ENCODE measurements at places on chromosomes 4 and X.

DNA sequence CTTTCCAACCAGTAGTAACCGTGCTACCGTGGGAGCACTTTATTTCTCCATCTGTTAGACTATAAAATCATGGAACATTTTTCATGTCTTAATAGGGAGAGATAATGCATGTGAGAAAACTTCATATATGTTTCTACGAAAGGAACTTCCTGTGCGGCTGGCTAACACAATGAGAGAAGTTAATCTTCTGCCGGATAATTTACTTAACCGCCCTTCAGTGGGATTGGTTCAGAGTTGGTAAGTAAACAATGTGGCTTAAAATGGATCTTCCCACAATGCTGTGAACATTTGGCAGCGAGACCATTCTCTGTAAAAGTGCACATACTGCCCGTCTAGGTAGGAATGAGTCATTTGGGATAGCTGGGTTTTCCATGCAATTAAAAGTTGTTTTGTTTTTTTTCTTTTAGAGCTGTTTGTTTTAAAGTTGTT is 29.6 kb downstream of the PDK3 start:
- DNase-seq = no peak

GRCh38 chrX:140664939-140665338 is 44.6 kb upstream of the LINC00632 start:
- DNase-seq = no peak

DNA sequence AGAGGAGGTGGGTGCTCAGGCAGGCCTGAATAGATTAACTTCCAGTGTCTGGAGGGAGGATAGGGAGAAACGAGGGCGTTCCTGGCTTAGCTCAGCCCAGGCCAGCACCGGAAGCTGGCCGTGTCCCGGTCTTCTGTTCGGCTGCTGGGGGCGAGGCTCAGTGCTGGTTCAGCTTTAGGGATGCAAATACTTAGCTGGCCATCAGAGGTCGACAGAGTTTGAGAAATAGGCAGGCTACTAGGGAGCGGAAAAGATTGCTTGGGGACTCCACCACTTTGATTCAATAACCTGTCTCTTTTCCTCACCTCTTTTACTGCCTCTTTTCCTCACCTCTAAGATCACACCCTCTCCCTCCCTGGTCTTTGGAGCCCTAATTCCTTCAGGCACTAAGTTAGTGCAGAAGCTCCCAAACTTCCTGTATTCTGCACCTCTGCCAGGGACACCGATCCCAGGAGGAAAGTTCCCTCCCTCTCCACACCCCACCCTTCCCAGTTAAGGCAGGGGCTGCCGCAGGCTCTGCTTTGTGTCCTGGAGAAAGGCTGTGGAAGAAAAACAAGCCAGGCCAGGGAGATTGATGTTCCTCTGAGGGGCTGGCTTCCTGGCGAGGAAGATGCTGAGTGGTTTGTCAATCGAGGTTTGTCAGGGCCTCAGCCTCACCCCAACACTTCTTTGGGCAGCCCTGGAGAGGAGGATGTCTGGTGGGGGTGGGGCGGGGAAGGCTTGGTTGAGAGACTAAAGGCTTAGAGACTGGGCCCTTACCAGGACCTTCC is 6.0 kb upstream of the EFNB1 start:
- DNase-seq = no peak

DNA sequence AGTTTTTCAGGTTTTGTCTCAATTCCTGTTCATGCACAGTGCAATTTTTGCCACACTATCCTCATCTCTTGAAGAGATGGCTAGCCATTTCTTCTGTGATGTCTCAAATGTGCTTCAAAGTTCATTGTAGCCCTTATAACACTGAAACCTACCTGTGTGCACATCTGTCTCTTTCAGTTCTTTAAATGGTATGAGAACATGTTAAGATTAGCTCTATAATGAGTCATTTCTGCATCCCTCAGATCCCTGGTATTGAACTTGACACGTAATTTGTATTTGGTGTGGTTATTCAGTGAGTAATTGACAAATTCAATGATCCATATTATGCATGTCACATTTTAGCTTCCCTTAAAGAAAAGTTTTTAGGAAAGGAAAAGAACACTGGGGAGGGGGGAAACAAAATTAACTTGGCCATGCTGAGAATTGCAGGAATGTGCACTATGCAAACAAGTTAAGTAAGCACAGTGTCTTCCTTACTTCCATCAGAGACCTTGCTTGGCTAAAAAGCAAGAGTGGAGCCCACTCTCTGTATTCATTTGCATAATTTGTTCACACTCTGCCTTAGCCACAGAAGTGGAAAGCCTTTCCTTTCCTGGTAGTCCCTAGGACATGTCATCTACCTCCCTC is 659.8 kb upstream of the MAGEB2 start:
- no peak for DNase-seq

- no peak for DNase-seq
Observed at GRCh38 chr4:25844961-25845712, 17.7 kb downstream of the SEL1L3 start.

GRCh38 chr4:173289353-173289727 is 44.8 kb downstream of the HMGB2 start:
- DNase-seq = no peak

DNA sequence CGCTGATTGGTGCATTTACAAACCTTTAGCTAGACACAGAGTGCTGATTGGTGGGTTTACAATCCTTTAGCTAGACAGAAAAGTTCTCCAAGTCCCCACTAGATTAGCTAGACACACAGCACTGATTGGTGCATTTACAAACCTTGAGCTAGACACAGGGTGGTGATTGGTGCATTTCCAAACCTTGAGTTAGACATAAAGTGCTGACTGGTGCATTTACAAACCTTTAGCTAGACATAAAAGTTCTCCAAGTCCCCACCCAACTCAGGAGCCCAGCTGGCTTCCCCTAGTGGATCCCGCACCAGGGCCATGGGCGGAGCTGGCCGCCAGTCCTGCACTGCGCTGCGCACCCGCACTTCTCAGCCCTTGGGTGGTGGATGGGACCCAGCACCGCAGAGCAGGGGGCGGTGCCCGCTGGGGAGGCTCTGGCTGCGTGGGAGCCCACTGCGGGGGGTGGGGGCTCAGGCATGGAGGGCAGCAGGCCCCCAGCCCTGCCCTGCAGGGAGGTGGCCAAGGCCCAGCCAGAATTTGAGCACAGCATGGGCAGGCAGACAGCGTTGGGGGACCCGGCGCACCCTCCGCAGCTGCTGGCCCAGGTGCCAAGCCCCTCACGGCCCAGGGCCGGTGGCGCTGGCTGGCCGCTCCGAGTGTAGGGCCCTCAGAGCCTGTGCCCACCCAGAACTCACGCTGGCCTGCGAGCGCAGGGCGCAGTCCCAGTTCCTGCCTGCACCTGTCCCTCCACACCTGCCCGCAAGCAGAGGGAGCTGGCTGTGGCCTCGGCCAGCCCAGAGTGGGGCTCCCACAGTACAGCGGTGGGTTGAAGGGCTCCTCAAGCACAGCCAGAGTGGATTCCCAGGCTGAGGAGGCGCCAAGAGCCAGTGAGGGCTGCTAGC is 608.9 kb upstream of the LCORL start:
- no peak for DNase-seq

- no peak for DNase-seq
Observed at GRCh38 chr4:129788486-129788885, 692.5 kb downstream of the C4orf33 start.

DNA sequence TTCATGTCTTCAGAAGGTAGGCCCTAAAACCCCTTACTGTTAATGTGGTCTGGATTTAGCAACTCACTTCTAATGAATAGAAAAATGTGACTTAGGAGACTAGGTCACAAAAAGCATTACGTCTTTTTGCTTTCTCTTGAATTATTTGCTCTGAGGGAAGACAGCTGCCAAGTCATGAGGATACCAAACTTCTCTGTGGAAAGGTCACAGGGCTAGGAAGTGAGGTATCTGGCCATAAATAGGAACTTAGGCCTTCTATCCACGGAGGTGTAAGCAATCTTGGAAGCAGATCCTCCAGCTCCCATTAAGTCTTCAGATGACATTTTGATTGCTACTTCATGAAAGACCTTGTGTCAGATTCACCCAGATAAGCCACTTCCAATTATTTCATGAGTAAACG is 120.6 kb downstream of the JADE1 start:
- DNase-seq = no peak

- DNase-seq = no peak
Observed at GRCh38 chrX:12245650-12246645, 107.7 kb downstream of the FRMPD4 start.

DNA sequence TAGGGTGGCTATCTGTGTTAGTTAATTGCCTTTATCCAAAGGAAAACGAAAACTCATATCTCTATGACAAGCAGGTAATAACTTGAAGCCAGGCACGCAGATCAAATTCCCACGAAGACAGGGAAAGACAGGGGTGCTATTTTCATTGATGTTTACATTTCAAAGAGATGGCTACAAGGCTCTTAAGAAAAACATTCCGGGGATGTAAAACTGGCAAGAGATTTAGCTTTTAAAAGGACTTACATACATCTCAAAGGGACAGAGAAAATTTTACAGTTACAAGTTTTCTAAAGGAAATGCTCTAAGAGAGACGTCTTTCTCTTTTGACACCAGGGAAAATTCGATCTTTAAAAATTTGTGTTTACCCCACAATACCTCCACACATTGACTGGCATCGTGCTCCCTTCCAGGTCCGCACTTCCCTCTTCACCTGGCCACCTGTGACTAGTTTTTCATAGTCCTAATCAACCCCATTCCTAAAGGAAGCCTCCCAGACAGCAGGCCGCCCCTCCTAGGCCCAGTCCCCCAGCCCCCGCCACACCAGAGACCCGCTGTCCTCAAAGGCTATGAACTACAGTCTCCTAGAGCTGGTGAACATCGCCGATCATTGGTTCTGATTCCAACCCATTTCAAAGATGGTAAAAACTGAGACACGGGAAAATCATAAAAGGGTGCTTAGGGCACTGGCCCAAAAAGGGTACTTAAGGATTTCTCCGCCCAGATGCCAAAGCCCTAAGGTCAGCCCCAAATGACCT is 649 bp upstream of the ARAF start:
- no peak for DNase-seq

DNA sequence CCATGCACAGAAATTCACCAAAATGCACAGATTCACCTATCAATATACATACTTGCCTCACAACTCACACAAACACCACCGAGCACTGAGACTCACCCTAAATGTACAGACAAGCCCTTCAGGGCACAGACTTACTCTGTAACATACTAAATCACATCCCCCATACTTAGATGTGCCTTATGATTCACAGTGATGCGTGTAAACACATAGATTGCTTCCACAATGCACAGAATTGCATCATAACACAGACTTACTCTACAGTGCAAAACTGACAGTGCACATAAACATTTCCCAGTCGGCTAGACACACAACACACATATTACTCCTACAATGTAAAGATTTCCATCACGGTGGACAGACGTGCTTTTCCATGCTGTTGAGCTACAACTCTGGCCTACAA is 6.2 kb downstream of the LINC00632 start:
- no peak for DNase-seq

DNA sequence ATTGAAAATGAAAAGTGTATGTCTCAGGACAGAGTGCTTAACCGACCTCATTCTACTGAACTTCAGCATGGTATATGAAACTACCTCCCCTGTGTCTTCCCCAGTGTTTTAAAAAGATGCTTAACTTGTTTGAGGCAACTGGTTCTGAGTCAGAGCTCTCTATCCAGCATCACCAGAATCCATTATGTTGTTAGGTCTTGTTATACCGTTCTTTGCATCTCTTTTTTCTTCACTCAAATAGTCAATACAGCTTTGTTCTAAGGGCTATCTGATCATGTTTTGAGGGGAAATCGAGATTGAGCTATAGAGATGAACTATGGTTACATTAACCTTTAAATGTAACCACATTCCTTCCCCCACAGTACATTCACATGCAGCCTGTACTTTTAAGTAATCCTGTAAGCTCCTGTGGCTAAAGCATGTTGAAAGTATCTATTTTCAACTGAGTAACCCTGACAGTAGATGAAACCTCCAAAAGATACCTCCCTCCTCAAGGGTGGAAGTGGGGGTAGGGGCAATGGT is 514.4 kb downstream of the RPA4 start:
- no peak for DNase-seq

DNA sequence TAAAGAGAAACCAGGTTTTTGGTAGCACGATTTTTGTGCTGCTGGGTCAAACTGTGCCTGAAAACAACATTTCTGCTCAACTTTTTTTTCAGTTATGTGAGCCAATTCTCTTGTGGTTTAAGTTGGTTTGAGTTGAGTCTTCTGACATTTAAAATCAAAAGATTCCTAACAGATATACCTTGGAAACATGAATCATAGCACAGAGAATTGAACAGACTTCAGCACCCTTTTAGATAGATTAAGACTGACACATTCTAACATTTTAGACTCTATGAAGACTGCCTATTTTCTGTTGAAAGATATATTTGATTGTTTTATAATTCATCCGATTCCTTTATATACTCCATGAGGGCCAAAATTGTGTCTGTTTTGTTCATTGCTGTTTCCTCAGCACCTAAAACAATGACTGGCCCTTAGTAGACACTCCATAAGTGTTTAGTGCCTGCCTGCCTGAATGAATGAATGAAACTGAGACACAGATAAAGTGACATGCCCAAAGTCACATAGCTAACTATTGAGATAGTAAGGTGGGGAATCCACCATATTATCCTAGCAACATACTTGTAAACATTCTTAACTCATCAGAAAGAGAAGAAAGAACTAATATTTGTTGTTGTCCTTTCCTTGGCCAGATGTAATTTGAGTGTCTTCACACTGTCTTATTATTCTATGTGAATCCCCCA is 624.0 kb downstream of the MID1IP1 start:
- no peak for DNase-seq

GRCh38 chr4:118676128-118676527 is 9.1 kb upstream of the METTL14 start:
- no peak for DNase-seq

GRCh38 chr4:35948171-35948570 is 296.1 kb downstream of the ARAP2 start:
- no peak for DNase-seq

- no peak for DNase-seq
Observed at GRCh38 chrX:12330841-12331240, 192.6 kb downstream of the FRMPD4 start.

- no peak for DNase-seq
Observed at GRCh38 chr4:20359692-20360091, 108.0 kb downstream of the SLIT2 start.

DNA sequence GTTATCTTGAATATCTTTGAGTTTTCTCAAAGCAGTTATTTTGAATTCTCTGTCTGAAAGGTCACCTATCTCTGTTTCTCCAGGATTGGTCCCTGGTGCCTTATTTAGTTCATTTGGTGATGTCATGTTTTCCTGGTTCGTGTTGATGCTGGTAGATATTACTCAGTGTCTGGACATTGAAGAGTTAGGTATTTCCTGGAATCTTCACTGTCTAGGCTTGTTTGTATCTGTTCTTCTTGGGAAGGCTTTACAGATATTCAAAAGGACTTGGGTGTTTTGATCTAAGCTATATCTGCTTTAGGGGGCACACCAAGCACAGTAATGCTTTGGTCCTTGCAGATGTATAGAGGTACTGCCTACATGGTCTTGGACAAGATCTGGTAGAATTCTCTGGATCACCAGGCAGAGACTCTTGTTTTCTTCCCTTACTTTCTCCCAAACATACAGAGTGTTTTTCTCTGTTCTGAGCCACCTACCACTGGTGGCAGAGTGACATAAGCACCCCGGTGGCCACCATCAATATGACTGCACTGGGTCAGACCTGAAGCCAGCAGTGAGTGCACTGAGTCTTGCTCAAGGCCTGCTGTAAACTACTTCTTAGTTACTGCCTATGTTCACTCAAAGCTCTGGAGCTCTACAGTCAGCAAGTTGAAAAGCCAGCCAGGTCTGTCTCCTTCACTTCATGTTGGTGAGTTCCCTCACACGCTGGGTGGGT is 193.5 kb upstream of the AMOT start:
- no peak for DNase-seq
